Activated CD8-positive, alpha-beta T cell treated with anti-CD3 and anti-CD28 coated beads for 36 hours (primary cell): ENCODE measurements at places on chromosomes 5 and 9. TPM values are rescaled to one million over a fixed set of nuclear protein-coding genes. Genes with fewer than 3 reads are reported as not detected.

The ARHGEF39 gene
- 16.0 TPM for total RNA-seq

- H3K27ac ChIP-seq = no peak overlapping the region
- no peaks in the 10 kb centered on the region for H3K4me1 ChIP-seq
- no peak for DNase-seq
- no peak overlapping the region for H3K4me3 ChIP-seq
- no peaks in the 10 kb centered on the region for H3K27me3 ChIP-seq
Observed at GRCh38 chr9:18866121-18866831, 166.7 kb downstream of the SAXO1 start.

The GNA14 gene
- not detected for total RNA-seq

DNA sequence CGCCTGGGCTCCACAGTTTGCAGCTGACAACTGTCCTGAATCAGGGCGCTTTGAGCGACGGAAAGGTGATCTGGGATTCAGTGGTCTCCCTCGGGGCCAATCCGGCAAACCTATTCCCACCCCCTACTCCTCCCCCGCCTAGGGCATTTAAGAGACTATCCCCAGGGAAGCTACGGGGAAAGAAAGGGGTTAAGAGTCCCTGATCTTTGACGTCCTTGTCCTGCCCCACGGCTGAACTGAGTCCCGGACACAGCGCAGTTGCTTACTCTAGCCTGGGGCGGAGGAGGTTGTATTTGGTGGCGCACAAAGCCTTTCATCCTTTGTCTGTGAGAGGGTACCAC, 3.4 kb downstream of the RORB start:
- H3K36me3 ChIP-seq = no peaks in the 10 kb centered on the region
- peaks cover 51% of the 10 kb centered on the region for H3K27me3 ChIP-seq
- DNase-seq = no peak
- peaks cover 26% of the 10 kb centered on the region for H3K4me1 ChIP-seq
- no peak overlapping the region for H3K27ac ChIP-seq
